Fibroblast of gingiva (primary cell): ENCODE measurements at places on chromosomes 3 and 15.

GRCh38 chr3:11933529-11933928 lies 70.7 kb upstream of the SYN2 start:
- no peak for DNase-seq

DNA sequence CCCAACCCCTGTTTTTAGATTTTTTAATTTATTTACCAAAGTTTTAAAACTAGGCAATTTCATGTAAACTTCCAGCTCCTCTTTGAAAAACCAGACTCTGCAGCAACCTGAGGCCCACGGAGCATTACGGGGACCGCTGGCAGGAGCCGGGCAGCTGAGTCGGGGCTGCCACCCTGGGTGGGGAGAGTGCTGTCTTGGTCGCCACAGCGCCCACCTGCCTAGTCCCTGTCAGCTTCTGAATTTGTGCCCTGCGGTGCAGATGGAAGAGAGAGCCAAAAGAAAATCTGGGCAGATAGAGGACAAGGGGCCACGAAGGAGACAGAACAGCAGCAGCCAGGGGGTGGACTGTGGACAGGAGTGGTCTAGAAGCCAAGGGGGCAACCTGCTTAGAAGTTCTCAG lies 34.6 kb downstream of the PXYLP1 start:
- DNase-seq: no peak

GRCh38 chr3:83902787-83903533 lies 1055.8 kb upstream of the CADM2 start:
- DNase-seq: no peak

- no peak for DNase-seq
Observed at GRCh38 chr3:127538569-127538968, 52.0 kb downstream of the TPRA1 start.

- DNase-seq: no peak
Observed at GRCh38 chr3:195794708-195795107, 17.0 kb downstream of the MUC4 start.

- no peak for DNase-seq
Observed at GRCh38 chr15:28019594-28020309, 79.4 kb downstream of the OCA2 start.

- DNase-seq: no peak
Observed at GRCh38 chr3:13863382-13863952, 16.4 kb downstream of the WNT7A start.
